ENCODE measurements at places on chromosomes 1 and 21.

DNA sequence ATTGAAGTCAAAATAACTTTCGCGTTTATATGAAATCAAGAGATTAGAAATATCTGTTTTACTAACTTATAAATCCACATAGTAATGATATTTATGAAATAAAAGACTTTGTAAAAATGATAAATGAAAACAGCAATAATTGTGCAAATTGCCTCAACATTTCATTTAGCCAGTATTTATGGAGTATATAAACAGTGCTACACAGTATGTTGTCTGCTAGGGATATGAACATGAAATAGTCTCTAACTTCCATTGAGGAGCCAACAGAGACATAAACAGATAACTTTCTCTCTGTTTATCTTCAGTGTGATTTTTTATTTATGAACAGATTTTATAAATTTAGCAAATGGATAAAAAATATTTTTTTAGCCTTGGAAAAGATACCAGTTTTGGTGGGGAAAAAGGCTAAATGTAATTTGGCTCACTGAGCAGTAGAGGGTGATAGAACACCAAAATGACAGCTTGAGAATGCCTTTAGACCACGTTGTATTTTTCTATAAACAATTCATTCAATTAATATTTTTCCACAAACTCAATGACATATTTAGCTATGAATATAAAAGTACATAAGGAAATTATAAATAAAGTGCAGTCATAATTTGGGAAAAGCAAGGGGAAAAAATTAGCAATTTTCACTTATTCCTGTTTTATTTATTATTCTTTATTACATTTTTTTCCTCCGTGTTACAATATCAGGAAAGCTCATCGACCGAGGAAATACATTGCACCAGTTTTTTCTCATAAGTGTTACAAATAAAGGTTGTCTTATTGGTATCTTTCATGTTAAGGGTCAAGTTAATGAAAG, 47.5 kb upstream of the EEIG2 start:
- peak; percentile 41 for DNase-seq

- DNase-seq: no peak
Observed at GRCh38 chr21:26060335-26061115, 110.0 kb downstream of the APP start.

GRCh38 chr1:165508291-165508690, 35.5 kb upstream of the LRRC52 start:
- DNase-seq: no peak

GRCh38 chr1:115877511-115877910, 36.6 kb upstream of the NHLH2 start:
- no peak for DNase-seq

DNA sequence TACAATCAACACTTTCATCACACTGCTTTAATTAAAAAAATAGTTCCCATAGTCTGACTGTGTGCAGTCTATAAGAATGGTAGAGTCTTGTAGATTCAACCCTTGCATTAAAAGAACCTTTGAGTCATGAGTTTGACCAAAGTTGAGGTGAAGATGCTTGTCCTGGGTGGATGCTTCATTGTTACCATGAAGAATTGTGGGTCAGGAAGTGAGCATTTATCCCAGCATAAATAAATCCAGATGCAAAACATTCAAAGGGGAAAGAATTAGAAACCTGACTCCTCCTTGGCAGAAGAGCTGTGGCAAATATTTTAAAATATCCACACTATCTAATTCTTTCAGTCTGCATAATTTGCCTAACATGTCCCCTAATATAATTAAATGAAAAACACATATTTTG, 72.9 kb upstream of the SPAG17 start:
- no peak for DNase-seq

DNA sequence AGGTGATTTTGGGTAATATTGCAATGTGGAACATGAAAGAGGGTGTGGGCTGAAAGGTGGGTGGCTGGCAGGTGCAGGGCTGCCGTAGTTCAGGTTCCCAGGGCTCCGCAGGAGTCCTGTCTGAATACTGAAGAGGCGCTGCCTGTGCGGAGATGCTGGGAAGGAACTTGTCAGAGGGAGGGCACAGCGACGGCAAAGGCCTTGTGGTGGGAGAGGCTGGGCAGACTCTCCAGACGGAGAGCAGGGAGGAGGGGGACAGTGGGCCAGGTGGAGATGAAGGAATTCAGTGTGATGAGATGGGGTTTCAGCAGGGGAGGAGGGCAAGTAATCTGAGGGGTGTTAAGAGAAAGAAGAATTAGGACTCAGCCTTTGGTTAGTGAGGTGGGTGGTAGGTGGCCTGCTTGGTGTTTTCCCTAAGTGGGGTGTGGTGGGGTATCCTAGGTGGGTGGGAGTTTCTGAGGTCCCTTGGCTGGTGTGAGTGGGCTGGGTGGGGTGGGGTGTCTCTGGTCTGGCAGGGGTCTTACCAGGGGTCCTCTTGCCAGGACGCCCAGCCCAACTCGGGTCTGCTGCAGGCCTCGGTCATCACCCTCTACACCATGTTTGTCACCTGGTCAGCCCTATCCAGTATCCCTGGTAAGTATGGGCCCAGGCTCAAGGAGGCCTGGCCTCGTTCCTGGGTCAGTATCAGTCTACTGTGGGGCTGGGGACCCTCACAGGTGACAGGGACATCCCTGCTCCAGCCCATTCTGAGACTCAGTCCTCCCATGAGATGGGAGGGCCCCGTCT, 15.6 kb downstream of the SERINC2 start:
- no peak for DNase-seq

DNA sequence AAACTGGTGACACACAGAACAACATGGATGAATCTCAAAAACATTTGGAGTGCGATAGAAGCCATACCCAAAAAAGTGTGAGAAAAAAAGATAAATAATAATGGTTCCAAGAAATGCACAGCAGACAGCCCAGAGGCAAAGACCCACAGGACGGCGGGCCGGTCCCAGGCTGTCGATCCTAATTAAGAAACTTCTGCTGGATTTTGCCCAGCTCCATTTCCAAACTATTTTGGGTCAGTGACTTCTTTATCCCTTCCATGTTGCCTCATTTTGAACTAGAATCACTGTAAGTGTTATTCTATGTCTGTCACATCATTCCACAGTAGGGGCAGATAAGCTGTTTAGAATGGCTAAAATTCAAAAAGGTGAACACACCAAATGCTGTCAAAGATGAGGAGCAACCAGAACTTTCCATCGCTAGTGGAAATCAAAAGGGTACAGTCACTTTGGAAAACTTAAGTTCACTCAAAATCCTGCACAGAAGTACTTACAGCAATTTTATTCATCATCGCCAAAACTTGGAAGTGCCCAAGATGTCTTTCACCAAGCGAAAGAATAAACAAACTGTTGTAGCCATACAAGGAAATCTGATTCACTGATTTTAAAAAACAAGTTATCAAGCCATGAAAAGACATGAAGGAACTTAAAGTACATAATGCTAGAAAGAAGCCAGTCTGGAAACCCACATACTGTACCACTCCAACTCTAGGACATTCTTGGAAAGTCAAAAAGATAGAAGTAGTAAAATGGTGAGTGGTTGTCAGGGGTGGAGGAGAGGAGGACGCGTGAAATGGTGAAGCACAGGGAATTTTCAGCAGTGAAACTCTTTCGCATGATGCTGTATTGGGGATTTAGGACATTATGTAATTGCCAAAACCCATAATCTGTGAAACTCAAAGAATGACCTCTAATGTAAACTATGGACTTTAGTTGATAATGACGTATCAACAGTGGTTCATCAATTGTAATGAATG, 7.5 kb downstream of the NBPF1 start:
- DNase-seq: no peak

DNA sequence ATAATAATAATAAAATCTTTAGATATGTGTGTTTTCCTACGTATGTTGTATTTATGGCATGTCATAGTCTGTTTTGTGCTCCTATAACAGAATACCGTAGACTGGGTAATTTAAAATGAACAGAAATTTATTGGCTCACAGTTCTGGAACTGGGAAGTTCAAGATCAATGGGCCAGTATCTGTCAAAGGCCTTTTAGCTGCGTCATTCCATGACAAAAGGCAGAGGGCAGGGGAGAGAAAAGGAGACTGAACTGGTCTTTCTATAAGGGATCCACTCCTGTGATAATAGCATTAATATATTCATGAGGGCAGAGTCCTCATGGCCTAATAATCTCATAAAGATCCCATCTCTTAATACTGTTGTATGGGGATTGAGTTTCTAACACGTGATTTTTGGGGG, 7.1 kb upstream of the SFT2D2 start:
- DNase-seq: no peak

GRCh38 chr1:39105061-39105840, 79.1 kb downstream of the NDUFS5 start:
- DNase-seq: peak; percentile 91

Data from SK-N-SH (cell line).